ENCODE measurements at places on chromosomes 13 and 19.

DNA sequence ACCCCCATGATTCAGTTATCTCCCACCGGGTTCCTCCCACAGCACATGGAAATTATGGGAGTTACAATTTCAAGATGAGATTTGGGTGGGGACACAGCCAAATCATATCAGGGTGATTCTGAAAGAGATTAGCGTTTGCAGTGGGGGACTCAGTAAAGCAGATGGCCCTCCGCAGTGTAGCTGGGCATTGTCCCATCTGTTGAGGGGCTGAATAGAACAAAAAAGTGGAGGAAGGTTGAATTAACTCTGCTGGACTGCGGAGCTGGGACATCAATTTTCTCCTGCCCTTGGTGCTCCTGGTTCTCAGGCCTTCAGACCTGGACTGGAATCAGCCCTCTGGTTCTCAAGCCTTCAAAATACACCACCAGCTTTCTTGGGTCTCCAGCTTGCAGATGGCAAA is 55.2 kb upstream of the CACNA1A start:
- DNase-seq = no peak

GRCh38 chr13:77001963-77002587 is 10.2 kb downstream of the CLN5 start:
- no peak for DNase-seq

DNA sequence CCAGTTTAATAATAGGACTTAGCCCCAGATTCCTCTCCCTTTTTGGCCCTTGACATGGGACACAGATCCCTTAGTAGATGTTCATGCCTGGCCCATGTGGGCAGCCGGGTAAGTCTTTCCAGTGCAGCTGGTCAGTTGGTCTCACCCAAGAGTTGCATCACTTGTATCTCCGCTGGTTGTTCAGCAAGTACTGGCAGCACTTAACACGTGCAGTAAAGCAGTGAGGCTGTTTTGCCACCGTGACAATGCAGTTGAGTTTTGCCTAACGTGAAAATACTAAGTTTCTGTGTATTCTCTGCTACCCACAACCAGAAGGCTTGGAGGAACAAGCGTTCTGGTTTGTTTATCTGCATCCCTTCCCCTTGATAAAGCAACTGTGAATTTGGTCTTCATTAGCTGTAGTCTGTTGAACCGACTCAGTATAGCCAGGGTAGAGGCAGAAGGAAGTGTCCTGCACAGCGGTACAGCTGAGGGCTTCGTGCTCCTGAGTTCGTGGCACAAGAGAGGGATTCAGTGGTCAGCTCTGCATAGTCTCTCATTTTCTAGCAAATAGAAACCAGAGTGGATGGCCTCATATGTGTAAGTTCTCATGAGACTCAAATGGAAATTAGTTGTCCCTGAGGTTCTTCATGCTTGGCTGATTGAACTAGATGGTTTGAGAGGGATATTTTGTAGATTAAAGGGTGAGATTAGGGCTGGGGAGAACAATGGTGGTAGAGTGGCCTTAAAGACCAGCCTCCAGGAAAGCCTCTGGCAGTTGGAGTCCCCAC is 50.3 kb downstream of the ARHGEF7 start:
- DNase-seq = no peak

DNA sequence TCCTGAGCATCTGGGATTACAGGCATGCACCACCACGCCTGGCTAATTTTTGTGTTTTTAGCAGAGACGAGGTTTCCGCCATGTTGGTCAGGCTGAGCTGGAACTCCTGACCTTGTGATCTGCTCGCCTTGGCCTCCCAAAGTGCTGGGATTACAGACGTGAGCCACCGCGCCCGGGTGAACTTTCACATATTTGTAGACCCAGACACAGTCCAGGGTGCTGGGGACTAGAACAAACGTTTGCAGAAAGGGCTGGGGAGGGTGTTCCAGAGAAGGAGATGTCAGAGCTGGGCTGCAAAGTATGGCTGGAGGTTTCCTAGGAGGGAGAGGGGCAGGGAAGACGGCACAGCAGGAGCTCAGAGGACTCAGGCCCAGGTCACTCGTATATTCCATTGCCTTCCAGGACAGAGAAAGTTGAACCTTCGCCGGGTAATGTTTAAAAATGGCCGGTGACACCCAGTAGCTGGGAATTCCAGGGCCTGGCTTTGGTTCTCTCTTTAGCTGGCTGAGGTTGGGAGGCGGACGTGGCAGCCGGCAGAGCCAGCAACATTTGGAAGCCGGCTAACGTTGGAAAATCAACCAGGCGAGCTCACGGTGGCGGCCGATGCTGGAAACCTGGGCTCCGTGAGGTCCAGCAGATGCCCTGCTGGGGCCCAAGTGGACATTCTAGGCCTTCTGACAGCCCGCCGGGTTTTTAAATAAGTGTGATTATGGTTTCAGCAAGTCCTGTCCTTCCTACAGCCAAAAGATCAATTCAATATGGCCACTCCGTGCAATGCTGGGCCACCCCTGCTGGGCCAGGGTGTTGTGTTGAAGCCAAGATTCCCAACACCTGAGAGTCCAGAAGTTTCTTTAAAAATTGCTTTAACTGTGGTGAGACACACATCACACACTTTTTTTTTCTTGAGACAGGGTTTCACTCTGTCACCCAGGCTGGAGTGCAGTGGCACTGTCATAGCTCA is 41.5 kb downstream of the NFIC start:
- DNase-seq = no peak

DNA sequence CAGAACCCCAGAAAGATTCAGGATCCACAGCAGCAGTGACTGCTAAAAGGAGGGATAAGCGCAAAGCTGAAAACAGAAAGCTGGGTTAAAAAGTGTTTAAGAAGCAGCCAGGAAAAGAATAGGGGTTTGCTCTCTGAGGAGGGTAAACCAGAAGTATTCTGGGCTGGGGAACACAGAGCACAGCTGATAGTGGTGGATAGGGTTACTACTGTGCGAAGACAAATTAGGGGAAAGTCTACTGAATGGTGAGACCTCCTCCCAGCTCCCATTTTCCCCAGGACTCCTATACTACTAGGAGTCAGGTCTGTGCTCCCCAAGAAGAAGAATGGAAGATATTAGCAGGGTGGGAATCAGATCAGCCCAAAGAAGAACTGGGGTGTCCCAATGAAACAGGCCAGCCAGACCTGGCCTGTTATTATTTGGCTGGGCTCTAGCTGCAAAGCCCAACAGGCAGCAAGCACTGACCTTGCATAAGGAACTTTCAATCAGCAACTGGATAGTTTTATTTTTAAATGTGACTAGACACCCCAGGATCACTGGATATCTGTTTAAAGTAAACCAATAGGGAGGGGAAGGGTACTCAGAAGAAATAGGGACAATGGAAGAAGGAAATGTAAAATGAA is 43.5 kb upstream of the SERTM1 start:
- DNase-seq = no peak

- DNase-seq = no peak
Measured at GRCh38 chr13:95355494-95355893, 54.2 kb upstream of the ABCC4 start.

DNA sequence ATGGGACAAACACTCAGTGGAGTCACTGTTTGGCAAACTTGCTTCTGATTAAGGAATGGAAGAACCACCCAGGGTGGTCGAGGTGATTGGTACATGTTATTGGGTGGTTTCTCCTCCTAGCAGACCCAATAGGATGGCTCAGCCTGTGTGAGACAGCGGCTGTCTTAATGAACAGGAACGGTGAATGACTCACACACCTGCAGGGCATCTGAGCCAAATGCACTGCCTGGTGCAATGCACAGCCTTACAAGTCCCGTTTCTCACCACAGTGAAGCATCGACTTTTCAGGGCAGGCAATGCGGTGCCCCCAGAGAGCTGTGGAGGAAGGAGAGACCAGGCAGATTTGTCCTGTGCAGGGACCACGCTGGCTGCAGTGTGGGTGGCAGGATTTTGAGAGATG is 238.5 kb downstream of the FGF9 start:
- DNase-seq = no peak

DNA sequence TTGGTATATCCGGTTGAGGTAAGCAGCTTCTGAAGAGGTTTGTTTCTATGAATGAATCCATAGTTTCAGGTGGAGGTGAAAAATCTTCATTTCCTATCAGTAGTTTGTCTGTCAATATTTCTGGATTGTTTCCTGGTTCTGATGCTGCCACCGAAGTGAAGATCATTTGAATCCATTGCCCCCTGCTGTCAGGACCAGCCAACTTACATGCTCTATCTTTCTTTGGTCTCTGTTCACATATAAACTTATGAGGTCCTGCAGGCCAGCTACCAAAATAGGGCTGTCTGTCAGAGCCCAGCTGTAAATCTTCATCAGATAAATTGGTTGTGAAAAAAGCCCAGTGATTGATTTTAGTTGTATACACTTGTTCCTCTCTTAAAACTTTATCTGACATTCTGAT is 15.2 kb upstream of the N4BP2L1 start:
- no peak for DNase-seq

- DNase-seq = no peak
Measured at GRCh38 chr13:43874504-43875092, 4.9 kb downstream of the CCDC122 start.

DNA sequence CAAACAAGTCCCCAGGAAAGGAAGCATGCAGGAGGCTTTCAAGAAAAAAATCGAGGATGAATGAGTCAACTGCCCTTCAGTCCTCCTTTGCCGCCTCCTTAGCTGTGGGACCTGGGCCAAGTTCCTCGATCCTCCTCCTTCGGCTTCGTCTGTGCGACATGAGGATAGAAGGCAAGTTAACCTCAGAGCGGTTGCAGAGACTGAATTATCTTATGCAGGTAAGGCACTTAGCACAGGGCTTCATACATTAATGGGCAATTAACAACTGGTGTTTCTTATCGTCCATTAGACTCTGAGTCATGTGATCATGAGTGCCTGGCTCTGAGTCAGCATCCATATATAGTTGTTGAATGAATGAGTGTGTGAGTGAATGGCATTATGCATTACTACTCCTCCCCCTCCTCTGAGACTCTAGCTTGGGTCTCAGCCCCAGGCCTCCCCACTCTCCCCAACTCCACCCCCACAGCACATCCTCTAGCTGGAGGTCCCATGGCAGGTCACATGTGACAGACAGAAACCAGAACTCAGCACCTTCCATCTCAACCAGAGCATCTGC is 1.6 kb upstream of the TTC9B start:
- no peak for DNase-seq

DNA sequence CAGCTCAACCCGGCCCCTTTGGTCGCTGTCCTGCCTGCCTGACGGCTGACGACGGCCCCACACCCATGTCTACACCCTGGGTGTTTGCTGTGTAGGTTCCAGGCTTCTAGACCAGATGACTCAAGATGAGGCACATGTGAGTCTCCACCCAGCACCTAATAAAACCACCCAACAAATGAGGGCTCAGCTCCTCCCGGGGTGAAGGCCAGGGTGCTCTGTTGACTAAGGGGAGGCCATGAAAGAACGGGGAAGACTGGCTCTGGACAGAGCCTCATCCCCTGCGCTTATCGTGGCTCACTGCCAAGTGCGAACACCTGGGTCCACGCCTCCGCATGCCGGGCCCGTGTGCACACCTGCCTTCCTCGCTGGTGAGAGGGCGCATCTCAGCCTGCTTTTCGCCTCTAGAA is 39.6 kb downstream of the COL4A2 start:
- peak; percentile 77 for DNase-seq

DNA sequence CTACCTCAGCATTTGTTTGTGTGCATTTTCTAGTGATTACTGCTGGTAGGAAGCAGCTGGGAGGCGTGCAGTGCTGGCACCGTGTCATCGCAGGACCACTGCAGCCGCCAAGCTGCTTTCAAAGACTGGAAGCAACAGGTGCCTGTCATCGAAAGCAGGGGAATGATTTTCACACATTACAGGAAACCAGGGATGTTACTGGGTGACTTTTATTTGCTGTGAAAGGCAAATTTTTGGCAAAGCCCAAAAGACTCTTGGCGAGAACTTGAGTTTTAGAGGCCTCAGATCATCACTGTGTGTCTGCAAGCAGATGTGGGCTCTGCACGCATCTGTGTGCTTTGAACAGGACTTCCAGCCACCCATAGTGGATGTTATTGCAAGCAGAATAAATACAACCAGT is 176.4 kb downstream of the FLT1 start:
- no peak for DNase-seq

DNA sequence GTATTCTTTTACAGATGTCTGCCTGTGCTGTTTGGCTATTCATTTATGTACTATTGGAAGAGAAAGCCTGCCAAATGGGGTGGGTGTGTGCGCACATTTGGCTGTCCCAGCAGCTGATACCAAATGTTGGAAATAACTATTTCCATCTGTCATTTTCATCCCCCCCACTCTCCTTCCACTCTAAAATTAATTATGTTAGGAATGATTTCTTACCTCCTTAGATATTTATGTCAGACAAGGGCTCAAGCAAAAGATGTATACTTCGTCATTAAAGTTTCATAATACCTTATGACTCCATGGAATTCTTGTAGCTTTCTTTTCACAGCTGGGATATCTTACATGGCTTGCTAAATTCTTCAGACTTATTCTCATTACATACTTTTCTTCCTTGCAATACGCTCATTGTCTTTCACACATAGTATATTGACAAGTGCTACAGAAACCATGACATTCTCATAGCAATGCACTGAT is 18.6 kb downstream of the ITM2B start:
- DNase-seq = no peak

DNA sequence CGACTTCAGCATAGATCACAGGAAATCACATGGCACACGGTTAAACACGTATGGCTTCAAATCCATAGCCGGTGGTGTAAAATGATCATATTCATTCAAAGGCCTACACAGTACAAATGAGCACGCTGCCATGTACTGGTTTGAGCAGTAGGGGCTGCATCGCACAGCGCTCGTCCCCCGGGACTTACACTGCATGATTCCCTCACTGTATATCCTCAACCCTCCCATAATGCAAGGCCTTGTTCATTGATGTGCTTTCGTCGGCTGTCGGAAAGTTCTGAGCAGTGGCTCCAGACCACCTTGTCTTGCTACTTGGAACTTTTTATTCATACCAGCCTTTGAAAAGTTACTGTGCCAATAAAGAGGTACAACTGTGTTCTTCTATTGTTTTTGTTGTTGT is 578.2 kb downstream of the MYO16 start:
- no peak for DNase-seq
